GM23248 (cell line): ENCODE measurements at places on chromosomes 6 and 20. TPM values are rescaled to one million over a fixed set of nuclear protein-coding genes. Genes with fewer than 3 reads are reported as not detected.

Gene RAMACL
- total RNA-seq, result 0.13 and 2.1 TPM in 2 replicates

Gene EYS
- total RNA-seq, result not detected in 2 replicates

Gene TSPO2
- not detected in 2 replicates for total RNA-seq

Gene OR11A1
- not detected in 2 replicates for total RNA-seq

Gene FNDC1
- total RNA-seq, result 4.8 and 5.2 TPM in 2 replicates

Gene ERVFRD-1
- not detected in 2 replicates for total RNA-seq

Gene SLA2
- not detected in 2 replicates for total RNA-seq

DNA sequence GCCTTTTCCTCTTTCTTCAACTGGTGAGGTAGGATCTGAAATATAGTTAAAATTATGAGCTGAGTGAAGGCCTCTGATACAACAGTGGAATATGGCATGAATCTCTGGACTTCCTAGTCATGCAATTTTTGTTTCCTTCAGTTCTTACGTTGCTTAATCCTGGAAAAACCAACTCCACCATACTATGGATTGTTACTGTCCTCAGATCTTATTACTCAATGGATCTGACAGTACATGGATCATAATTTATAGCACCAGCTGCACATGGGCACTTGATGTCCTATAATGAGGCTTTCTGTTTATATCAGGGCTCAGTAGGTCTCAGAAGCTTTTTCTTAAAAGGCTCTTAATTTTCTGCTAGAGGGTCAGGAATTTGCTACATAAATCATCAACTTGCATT lies 1341.0 kb upstream of the EYS start:
- H3K4me1 ChIP-seq, result no peaks in the 10 kb centered on the region
- H3K36me3 ChIP-seq, result no peaks in the 10 kb centered on the region
- DNase-seq, result no peak
- H3K4me3 ChIP-seq, result no peak overlapping the region
- no peaks in the 10 kb centered on the region for H3K27me3 ChIP-seq

- H3K27me3 ChIP-seq, result no peaks in the 10 kb centered on the region
- no peak for DNase-seq
- no peak overlapping the region for H3K27ac ChIP-seq
- H3K4me1 ChIP-seq, result no peaks in the 10 kb centered on the region
These were observed 328.1 kb downstream of the NKAIN2 start for GRCh38 chr6:124131779-124132178.

- H3K27ac ChIP-seq, result peak overlapping the region; percentile 75
- DNase-seq, result peak; percentile 96
- no peaks in the 10 kb centered on the region for H3K27me3 ChIP-seq
- H3K4me3 ChIP-seq, result peak overlapping the region; percentile 78
These were observed 25.4 kb upstream of the ASIP start for GRCh38 chr20:34215711-34216381.

GRCh38 chr6:55898342-55898741 lies 23.0 kb upstream of the BMP5 start:
- no peak overlapping the region for H3K4me3 ChIP-seq
- H3K36me3 ChIP-seq, result no peaks in the 10 kb centered on the region
- no peaks in the 10 kb centered on the region for H3K27me3 ChIP-seq
- H3K4me1 ChIP-seq, result peaks cover 14% of the 10 kb centered on the region
- DNase-seq, result peak; percentile 17
- no peak overlapping the region for H3K27ac ChIP-seq

DNA sequence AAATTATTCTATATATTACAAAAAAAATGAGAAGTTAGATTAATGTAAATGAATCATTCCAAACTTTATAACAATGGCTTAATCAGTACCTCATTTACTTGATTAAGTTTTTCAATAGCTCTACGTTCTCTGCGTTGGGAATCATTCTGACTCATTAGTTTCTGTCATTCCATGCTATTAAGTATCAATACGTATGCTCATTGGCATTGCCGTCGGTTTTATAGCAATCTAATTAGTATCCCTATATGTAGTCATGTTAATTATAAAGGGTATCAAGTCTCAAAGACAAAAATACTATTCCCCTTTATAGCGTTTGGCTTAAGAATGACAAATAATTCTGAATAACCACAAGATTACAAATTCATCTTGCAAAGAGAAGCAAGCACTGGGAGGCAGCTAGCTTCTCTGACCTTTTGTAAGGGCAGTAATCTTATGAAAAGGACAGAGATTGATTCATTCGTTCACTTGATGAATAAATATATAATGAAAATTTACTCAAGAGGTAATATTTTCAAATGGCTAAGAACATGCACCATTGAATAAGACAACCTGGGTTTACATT lies 41.8 kb downstream of the OLIG3 start:
- no peak overlapping the region for H3K4me3 ChIP-seq
- no peaks in the 10 kb centered on the region for H3K36me3 ChIP-seq
- peaks cover 13% of the 10 kb centered on the region; the same call in 1 of the 2 replicates for H3K4me1 ChIP-seq
- H3K27me3 ChIP-seq, result no peaks in the 10 kb centered on the region
- peak; percentile 31 for DNase-seq
- no peak overlapping the region for H3K27ac ChIP-seq

GRCh38 chr6:123794190-123794589 lies 9.5 kb upstream of the NKAIN2 start:
- H3K27ac ChIP-seq, result no peak overlapping the region
- no peaks in the 10 kb centered on the region; the same call in 1 of the 2 replicates for H3K27me3 ChIP-seq
- DNase-seq, result no peak

- H3K4me3 ChIP-seq, result no peak overlapping the region
- no peak overlapping the region for H3K27ac ChIP-seq
- H3K4me1 ChIP-seq, result no peaks in the 10 kb centered on the region
- no peaks in the 10 kb centered on the region for H3K36me3 ChIP-seq
- DNase-seq, result no peak
These were observed 263.0 kb downstream of the SMOC2 start for GRCh38 chr6:168703990-168704389.

DNA sequence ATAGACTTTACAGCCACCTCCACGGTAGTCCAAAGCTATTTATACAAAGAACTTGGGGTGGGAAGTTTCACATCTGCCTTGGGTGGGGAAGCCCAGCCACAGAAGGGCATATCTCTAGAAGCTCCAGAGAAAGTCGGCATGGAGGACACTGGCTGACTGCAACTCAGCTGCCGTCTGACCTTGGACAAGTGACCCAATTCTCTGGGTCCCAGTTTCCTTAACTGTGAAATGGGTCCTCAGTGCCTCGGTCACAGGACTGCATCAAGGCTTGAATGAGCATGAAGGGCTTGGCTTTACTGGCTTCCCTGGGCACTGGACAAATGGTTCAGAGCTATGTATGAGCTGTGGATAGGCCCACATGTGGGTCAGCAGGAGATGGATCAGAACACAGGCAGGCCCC lies 58.6 kb downstream of the NOL4L start:
- no peak overlapping the region for H3K27ac ChIP-seq
- no peaks in the 10 kb centered on the region for H3K27me3 ChIP-seq
- no peaks in the 10 kb centered on the region for H3K36me3 ChIP-seq
- H3K4me1 ChIP-seq, result no peaks in the 10 kb centered on the region
- no peak for DNase-seq
- no peak overlapping the region for H3K4me3 ChIP-seq

- H3K36me3 ChIP-seq, result no peaks in the 10 kb centered on the region
- no peak overlapping the region for H3K27ac ChIP-seq
- no peaks in the 10 kb centered on the region for H3K4me1 ChIP-seq
- no peak overlapping the region for H3K4me3 ChIP-seq
- peaks cover 35% of the 10 kb centered on the region for H3K27me3 ChIP-seq
These were observed 90.7 kb upstream of the BACH2 start for GRCh38 chr6:90387383-90387775.

DNA sequence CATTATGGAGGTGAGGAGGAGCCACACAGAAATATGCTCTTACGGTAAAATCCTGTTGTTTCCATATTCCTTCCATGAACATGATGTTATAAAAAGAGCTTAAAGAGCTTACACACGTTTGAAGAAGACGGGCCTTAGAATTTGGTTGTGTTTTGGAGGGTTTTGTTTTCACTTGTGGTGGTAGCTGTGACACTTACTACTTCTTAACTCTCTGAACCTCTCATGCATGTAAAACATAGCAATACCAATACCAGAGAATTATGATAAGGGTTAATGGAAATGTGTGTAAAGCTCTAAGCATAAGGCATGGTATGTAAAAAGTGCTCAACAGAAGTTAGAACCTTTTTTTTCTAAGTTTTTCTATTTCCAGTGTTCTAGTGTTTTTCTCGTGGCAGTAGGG lies 256.1 kb upstream of the KCNQ5 start:
- H3K4me3 ChIP-seq, result no peak overlapping the region
- no peaks in the 10 kb centered on the region for H3K36me3 ChIP-seq
- H3K27ac ChIP-seq, result no peak overlapping the region
- peaks cover 17% of the 10 kb centered on the region for H3K4me1 ChIP-seq
- DNase-seq, result no peak
- H3K27me3 ChIP-seq, result no peaks in the 10 kb centered on the region

DNA sequence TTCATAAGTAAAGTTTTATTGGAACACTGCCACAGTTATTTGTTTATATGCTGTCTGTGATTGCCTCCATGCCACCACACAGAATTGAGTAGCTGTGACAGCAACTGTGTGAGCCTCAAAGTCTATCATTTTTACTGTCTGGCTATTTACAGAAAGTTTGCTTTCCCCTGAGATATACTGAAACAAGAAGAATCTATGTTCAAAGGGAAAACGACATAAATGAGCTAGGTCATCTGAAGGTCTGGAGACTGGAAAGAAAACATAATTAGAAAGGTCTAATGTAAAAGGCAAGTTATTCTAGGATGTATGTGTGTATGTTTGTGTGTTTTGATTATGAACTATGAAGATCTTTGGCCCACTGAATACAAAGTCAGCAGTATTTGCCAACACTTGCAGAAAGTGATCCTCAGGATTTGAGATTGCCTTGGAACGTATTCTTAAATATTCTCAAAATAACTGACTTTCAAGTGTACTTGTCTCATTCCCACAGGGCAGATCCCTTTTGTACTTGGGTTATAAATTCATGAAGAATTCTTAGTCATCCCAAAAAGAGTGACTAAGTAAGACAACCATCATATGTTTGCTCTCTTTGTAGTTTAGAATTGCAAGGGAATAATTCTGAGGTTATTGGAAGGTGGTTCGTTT lies 677.7 kb downstream of the DOK5 start:
- H3K4me1 ChIP-seq, result no peaks in the 10 kb centered on the region
- H3K27ac ChIP-seq, result no peak overlapping the region
- no peaks in the 10 kb centered on the region for H3K27me3 ChIP-seq
- H3K4me3 ChIP-seq, result no peak overlapping the region
- no peak for DNase-seq

GRCh38 chr6:27026361-27026760 lies 221.1 kb upstream of the PRSS16 start:
- DNase-seq, result no peak
- no peak overlapping the region for H3K27ac ChIP-seq
- H3K36me3 ChIP-seq, result no peaks in the 10 kb centered on the region
- H3K27me3 ChIP-seq, result no peaks in the 10 kb centered on the region
- H3K4me1 ChIP-seq, result no peaks in the 10 kb centered on the region

GRCh38 chr6:6712449-6713403 lies 124.2 kb downstream of the LY86 start:
- H3K27ac ChIP-seq, result peak overlapping the region; percentile 93
- H3K27me3 ChIP-seq, result no peaks in the 10 kb centered on the region
- no peaks in the 10 kb centered on the region for H3K36me3 ChIP-seq
- H3K4me1 ChIP-seq, result peaks cover 22% of the 10 kb centered on the region

GRCh38 chr6:22784601-22785410 lies 215.4 kb downstream of the HDGFL1 start:
- DNase-seq, result no peak
- no peak overlapping the region for H3K4me3 ChIP-seq
- no peaks in the 10 kb centered on the region for H3K4me1 ChIP-seq

DNA sequence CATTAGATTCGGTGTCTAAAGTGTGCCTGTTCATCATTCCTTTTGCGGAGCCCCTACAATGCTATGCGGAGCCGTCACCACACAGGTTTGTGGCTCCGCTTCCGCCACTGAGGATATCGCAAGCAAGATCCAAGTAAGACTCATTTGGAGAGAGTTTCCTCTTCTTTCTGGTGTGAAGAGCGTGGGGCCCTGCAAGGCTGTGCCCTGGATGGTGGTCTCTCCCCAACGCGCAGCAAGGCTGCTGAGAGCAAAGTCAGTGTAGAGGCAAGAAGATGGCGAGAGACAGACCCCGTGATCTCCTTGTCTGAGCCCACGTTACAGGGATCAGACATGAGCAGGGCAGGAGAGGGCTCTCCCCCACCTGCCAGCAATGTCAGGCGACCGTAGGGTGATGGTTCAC lies 96.3 kb upstream of the AFDN start:
- no peak overlapping the region for H3K27ac ChIP-seq
- H3K36me3 ChIP-seq, result no peaks in the 10 kb centered on the region
- no peak overlapping the region for H3K4me3 ChIP-seq
- H3K4me1 ChIP-seq, result no peaks in the 10 kb centered on the region
- DNase-seq, result no peak

DNA sequence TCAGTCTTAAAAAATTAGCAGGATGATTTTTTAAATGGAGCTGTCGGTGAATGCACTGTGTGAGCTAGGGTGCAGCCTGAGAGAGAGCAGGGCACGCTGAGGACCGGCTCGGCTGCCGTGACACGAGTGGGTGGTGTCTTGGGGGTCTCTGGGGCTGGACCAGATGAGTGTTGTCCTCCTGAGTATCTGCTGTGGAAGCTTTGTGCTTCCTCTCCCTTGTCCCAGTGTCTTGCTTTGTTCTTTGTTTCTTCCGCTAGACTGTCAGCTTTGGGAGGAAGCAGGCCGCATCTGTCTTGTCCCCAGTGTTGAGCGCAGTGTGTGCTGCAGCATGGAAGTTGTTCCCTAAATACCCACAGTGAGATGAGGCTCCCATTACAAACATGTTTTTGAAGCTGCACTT lies 89.4 kb downstream of the RTN4IP1 start:
- no peak for DNase-seq
- H3K4me3 ChIP-seq, result no peak overlapping the region
- no peaks in the 10 kb centered on the region for H3K27me3 ChIP-seq

GRCh38 chr20:56716806-56717205 lies 87.7 kb downstream of the TFAP2C start:
- H3K27me3 ChIP-seq, result no peaks in the 10 kb centered on the region
- no peak for DNase-seq
- H3K4me3 ChIP-seq, result no peak overlapping the region
- no peak overlapping the region for H3K27ac ChIP-seq
- peaks cover 7% of the 10 kb centered on the region for H3K4me1 ChIP-seq

DNA sequence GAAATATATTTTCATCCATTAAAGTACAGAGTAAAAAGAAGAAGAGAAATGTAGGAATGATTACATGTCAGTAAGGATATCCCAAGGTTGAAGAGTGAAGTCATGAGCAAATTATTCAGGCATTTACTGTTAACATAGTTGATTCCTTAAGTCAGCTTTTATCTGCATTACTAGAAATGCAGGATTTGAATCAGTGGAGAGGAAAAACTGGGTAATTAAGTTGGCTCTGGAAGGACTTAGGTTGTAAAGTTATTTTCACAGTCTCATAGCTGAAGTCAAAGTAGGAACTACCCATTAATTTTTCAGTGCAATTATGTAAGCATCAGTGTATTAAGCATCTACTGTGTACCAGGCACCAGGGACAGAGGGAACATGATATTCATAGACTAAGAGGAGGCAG lies 7.8 kb downstream of the NAA20 start:
- H3K4me1 ChIP-seq, result peaks cover 14% of the 10 kb centered on the region
- H3K4me3 ChIP-seq, result no peak overlapping the region
- H3K27ac ChIP-seq, result peak overlapping the region; percentile 29
- peak; percentile 54 for DNase-seq

- no peak overlapping the region for H3K27ac ChIP-seq
- H3K4me1 ChIP-seq, result peaks cover 6% of the 10 kb centered on the region; the same call in 1 of the 2 replicates
- H3K4me3 ChIP-seq, result no peak overlapping the region
- no peaks in the 10 kb centered on the region for H3K27me3 ChIP-seq
These were observed 80.8 kb upstream of the PHACTR1 start for GRCh38 chr6:12635813-12636212.

GRCh38 chr6:102038964-102039363 lies 645.5 kb downstream of the GRIK2 start:
- no peaks in the 10 kb centered on the region for H3K4me1 ChIP-seq
- DNase-seq, result no peak
- H3K36me3 ChIP-seq, result no peaks in the 10 kb centered on the region
- H3K27ac ChIP-seq, result no peak overlapping the region
- no peaks in the 10 kb centered on the region for H3K27me3 ChIP-seq
